ENCODE measurements at places on chromosomes 11 and 22.

DNA sequence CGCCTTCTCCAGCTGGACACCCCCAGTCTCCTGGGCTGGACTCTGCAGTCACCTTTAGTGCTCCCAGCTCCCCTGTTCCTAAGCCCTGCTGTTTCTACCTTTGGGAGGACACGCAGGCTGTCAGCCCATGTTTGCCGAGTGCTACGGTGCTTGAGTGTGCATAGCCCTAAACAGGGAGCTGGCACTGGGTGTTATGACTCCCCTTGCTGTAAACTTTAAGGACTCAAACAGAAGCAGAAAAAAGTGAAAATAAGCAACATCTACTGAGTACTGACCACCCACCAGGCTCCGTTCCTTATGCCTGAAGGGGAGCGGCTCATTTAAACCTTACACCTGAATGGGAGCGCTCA, 7.3 kb upstream of the APOBEC3B start:
- DNase-seq = no peak

- peak; percentile 40 for DNase-seq
These were observed 9.7 kb downstream of the SRSF8 start for GRCh38 chr11:95076416-95076815.

GRCh38 chr11:34143048-34143447, 37.6 kb downstream of the NAT10 start:
- DNase-seq = no peak

GRCh38 chr11:61960532-61960931, 6.9 kb downstream of the FTH1 start:
- DNase-seq = no peak

GRCh38 chr11:4430051-4430450, 19.0 kb upstream of the OR52K2 start:
- no peak for DNase-seq

DNA sequence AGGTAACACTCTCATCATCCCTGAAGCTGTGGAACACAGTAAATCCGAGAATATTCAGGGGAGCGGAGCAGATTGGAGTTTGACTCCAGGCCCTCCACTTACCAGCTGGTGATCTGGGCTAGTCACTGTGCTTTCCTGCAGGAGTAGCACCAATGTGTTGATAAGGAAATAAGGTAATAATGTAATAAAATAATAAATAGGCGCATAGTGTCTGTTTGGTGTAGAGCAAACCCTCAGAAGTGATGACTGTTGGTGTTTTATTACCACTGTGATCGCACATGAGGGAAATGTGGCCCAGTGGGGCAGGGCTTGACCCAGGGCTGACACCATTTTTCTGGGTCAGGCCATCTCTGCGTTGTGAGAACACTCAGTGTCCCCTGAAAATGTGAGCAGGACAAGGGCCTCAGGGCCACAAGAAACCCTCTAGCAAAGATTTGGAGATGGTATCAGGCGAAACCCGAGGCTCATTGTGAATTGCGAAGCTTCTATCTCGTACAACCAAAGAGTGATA, 563.9 kb upstream of the B3GAT1 start:
- DNase-seq = no peak

- DNase-seq = no peak
These were observed 87.5 kb downstream of the TP53I11 start for GRCh38 chr11:44863231-44863630.

- no peak for DNase-seq
These were observed 339.1 kb downstream of the GUCY1A2 start for GRCh38 chr11:106679181-106679580.

- no peak for DNase-seq
These were observed 33.8 kb downstream of the AMOTL1 start for GRCh38 chr11:94801866-94802460.

- peak; percentile 25 for DNase-seq
These were observed 18.7 kb downstream of the ASPHD2 start for GRCh38 chr22:26447584-26448329.

DNA sequence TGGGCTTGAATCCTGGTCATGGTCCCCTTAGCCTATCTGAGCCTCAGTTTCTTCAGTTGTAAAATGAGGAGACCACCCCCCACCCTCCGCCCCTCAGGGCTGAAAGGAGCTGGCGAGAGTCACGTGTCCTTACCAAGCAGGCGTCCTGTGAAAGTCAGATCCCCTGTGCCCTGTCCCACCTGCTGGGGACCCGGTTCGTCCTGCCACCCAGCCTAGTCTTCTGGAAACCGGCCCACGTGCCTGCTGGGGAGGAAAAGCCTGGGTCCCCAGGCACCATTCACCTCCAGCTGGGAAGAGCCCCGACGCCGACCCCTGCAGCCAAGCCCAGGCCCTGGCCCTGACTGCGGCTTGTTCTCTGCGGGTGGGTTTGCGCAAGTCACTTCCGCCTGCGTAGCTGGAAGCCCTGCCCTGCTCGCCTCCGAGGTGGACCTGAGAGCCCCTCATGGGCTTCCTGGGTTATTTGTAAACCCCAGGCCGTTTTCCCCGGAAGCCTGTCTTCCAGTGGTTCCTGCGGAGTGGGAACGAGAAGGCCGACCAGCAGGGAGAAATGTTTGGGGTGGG, 679 bp upstream of the SSH3 start:
- DNase-seq = peak; percentile 66

GRCh38 chr11:134471716-134472455, 59.8 kb upstream of the B3GAT1 start:
- DNase-seq = peak; percentile 30

- DNase-seq = no peak
These were observed 3.6 kb upstream of the APOBEC3A start for GRCh38 chr22:38953577-38954413.

DNA sequence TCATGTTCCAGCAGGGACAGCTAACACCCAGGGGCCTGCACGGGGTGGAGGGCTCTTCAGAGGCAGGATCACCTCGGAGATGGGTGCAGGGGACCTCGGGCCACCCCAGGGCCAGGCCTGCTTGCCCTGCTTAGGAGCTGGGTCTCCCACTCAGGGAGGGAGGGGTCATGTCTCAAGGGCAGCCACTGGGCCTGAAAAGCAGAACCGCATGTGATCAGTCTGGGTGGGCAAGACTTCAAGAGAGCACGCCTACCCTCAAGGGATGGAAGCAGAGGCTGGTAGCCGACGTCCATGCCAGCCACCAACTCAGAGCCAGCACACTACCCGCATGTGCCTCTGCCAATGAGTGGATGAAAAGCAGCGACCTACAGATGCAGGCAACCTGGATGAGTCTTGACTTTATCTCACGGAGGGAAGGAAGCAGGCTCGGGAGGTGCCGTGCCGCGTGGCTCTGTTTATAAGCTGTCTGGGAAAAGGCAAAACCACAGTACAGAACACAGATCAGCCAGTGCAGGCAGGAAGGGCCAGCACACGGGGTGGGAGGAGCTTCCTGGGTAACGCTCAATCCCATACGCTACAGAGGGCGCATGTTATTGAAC, 16.0 kb downstream of the TBX1 start:
- no peak for DNase-seq

DNA sequence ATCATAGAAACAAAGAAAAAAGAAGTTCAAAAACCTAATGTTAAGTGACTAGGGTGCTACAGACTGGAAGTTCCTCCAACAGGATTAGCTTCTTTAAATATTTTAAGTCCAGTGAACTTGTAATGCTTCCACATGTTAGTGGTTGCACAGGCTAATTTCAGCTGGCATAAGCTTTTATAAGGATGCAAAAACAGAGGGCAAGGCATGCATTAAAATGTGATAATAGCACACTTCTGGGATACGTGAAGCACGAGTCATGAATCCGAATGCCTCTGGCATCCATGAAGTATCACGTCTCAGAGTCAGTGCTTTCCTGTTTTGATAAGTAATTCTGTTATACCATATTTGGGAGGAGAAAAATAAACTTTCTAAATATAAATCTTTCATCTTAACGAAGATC, 106.8 kb downstream of the DCDC1 start:
- DNase-seq = no peak

DNA sequence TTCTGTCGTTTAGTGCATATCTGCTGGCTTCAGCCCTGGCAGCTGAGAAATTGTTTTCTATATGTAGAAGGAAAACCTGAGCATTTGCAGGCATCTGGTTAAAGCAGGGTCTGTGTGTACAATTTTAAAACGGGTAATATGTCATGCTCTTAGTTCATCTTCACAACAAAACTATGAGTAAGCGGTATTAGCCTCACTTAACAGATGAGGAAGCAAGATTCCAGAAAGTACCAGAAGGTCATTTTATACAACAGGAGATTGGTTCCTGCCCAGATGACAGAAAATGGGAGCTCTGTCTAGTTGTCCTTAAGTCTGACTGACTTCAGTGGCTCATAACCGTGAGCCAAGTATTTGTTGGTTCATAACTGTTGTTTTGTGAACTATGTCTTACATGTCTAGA, 1.1 kb downstream of the TIMM10B start:
- DNase-seq = no peak

- no peak for DNase-seq
These were observed 419.4 kb downstream of the BRD1 start for GRCh38 chr22:49408102-49408836.

- peak; percentile 71 for DNase-seq
These were observed 41.4 kb upstream of the TTLL12 start for GRCh38 chr22:43228330-43228729.

DNA sequence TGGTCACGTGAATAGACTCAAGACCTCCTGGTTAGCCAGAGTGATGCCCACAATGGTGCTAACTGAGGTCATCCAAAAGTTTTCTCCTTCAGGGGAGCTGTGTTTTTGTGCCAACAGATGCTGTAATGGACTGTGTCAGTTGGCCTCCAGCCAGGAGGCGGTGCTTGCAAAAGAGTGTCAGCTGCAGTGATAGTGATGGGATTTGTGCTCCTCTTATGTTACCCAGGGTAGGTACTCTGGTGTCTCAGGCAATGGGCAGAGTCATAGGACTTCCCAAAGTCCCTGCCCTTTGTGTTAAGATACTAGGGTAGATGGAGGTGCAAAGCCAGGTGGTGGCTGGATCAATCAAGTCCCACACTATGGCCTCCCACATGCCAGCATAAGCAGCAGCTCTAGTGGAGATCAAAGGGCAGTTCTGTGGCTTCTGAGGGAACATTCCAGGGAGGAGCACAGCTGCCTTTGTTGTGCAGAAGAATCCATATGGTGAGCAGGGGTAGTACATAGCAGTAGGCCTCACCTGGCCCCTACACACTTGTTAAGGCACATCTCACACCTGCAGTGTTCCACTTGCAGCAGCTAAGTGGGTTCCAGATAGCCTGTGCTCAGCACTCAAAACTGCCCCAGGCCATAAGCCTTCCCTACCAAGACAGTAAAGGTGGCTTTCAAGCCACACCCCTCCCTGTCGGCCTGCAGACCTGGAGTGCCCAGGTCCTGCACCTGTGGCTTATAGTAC, 9.4 kb upstream of the FANCF start:
- DNase-seq = peak; percentile 94

DNA sequence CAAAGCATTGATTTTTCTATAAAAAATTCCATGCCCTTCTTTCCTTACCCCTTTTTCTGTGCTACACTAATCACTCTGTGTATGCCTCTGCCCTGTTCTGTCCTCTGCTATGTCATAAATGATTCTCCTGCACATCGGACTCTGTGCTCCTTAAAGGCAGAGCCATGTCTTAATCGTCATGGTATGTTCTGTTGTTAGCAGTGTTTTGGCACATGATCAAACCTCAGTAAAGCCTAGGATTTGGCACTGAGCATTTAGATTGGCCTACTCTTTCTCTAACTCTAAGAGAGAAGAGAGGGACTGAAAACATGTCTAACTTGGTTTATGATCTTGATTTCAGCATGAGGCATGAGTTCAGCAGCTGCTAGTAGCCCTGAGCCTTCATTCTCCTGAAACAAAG, 266.9 kb downstream of the AASDHPPT start:
- no peak for DNase-seq

DNA sequence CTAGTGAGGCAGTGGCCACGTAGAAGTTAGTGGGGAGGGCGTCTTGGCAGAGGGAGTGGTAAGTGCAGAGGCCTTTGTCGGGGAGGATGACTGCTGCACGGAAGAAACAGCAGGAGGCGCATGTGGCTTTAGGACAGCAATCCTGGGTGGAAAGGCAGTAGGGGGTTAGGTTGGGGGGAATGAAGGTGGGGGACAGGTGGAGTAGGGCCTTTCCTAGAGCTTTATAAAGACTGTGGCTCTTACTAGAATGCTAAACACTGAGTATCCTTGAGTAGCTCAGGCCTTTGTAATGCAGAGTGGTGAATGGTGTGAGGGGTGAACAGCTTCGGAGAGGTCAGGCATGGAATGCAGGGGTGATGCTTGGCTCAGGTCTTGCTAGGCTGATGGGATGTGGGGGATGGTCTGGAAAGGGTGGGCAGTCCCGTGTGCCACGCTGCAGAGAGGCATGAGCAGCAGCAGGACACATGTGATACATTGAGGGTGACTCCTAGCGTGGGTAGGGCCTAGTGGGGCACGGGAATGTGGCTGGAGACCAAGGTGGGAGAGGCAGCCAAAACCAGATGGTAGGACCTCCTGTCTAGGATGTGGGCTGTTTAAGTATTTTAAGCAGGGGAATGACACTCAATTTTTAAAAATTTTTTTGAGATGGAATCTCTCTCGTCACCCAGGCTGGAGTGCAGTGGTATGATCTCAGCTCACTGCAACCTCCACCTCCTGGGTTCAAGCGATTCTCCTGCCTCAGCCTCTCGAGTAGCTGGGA, 19.2 kb downstream of the AP2A2 start:
- DNase-seq = no peak

DNA sequence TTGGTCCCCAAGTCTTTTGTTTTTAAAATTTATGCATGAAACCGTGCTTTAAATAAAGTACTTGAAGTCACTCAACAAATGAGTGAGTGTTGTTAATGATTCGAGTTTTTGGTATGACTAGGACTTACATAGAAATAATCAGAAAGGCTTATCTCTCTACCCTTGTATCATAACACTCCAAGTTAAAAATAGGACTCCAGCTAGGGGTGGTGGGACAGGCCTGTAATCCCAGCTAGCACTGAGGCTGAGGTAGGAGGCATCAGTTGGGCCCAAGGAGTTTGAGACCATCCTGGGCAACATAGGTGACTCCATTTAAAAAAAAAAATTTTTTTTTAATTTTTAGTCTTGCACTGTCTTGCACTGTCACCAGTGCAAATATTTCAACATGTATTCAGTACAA, 55.6 kb downstream of the BCL2L13 start:
- no peak for DNase-seq

- DNase-seq = no peak
These were observed 64.8 kb downstream of the CADM1 start for GRCh38 chr11:115439385-115439784.

DNA sequence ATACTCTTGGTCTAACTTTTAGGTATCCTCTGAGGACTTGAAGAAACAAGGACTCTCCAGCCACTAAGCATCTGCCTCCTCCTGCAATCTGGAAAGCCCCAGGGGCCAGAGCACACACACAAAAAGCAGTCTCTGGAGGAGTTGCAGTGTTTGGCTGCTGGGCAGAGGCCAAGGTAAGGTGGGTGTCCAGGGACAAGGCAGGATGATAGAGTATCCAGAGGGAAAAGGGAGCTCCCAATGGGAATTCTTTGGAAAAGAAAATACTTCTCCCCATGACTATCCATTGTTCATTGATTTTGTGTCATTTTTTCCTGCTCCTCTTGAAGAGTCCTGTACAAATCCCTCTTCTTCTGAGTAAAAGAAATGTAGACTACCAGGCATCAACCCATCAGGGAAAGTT, at the start of gene OR52I2:
OR52I2 (plus strand) TSS at position 301 of the 400 bp plus-strand sequence.
- DNase-seq = no peak

- no peak for DNase-seq
These were observed at the start of gene PNPLA2 for GRCh38 chr11:818396-819128. Gene PNPLA2, plus strand, starts transcription at chr11:818914. Its CDS starts 805 bp downstream, at chr11:819719.

All from NCI-H69 (cell line).